Stimulated activated CD8-positive, alpha-beta memory T cell treated with anti-CD3 and anti-CD28 coated beads, Interleukin-15, amount 100 ng/mL, for 4 hours (primary cell): ENCODE measurements at places on chromosomes 5 and 9.

- DNase-seq, result no peak
Measured at GRCh38 chr5:88172847-88173758, 95.5 kb downstream of the TMEM161B start.

DNA sequence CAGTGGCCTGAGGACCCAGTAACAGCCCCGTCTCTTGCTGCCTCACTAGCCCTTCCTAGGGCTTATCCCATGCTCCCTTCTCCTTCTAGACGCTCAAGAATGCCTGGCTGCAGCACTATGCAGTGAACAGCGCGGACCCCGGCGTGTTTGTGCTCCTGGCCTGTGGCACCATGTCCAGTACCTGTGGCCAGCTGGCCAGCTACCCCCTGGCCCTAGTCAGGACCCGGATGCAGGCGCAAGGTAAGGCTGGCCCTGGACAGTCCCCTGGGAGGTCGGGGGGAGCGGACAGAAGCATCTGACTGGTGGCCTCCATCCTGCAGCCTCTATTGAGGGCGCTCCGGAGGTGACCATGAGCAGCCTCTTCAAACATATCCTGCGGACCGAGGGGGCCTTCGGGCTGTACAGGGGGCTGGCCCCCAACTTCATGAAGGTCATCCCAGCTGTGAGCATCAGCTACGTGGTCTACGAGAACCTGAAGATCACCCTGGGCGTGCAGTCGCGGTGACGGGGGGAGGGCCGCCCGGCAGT lies 20.5 kb downstream of the PTGES2 start:
- DNase-seq, result no peak

DNA sequence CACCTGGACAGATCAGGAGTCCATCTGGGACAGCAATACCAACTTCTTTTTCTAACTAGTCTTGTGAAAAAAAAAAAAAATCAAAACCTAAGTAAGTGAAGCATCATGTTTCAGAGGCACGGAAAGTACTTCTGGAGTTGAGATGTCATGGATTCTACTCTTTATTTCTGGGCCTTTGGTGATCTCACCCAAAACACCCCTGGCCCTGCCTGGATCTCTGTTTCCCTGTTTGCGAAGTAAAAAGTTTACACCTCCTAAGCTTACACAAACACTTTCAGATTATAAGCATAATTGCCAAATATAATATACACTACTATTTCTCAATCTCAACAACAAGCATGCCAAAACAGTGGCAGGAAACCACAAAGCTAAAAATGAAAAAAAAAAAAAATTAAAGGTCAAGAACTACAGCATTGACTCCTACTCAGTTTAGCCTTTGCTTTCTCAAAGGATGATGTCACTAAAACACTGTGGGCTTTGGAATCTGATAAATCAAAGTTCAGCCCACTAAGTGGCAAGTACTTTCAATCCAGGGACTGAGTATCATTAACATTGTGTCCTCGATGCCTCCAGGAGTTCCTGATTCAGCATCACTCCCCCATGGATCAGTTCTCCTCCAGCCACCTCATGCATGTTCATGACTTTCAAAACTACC lies 291.9 kb downstream of the NFIB start:
- DNase-seq, result no peak

DNA sequence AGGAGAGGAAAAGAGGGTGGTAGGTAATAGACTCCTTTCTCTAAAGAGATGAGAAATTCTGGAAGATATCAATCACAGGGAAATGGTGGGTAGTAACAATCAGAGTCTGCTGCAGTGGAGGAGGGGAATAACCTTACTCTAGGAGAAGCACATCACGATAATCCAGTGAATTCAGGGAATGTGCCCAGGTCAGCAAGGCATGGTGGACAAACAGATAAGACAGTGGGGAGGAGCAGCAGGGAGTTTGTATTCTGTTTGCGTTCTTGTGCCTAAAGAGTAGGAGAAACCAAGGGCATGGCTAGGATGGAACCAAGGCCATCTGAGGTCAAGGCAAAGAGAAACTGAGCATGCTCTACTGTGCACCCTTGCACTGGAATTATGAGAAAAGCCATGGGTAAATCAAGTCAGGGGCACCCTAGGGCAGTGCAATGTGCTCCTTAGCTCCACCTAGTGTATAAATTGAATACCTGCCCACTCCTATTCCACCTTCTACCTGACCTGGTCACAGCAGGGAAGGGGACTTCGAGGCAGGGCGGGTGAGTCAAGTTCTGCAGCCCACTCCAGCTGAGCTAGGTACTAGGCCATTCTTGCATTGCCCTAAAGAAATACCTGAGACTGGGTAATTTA lies 31.6 kb downstream of the RETREG1 start:
- no peak for DNase-seq

DNA sequence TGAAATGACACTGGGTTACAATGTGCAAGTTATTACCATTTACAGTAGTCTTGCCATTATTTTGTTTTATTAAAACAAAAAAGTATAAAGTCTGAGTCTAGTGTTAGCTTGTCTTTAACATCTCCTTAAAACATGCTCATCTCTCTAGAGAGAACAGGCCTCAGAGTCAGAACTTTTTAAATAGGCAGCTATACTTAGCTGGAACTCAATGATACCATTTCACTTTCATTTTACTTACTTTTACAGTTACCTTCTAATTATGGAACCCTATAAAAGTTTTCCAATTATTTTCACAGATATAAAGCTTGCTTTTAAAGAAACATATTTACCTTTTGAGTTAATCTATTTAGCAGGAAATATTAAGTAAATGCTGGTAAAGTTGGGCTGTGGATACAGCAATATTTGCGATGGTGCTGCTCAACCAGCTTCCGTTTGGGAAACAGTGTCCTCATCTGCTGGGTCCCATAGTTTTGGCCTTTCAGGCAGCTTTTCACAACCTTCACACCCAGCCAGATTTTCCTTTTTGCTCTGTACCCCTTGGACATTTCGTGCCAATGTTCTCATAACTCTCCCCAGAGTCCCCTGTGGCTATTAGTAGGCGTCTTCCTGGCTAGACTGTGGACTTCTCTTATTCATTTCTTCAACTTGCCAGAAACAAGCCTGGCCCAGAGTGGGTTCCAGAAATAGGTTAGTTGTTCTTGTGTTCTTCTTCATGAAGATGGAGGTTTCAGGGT lies 36.3 kb upstream of the UBTD2 start:
- DNase-seq, result no peak
